Mesendoderm (in vitro differentiated cells): ENCODE measurements at places on chromosomes 11 and 22.
A peak's percentile ranks its signal among the peaks of the same experiment; 100 is the strongest.

DNA sequence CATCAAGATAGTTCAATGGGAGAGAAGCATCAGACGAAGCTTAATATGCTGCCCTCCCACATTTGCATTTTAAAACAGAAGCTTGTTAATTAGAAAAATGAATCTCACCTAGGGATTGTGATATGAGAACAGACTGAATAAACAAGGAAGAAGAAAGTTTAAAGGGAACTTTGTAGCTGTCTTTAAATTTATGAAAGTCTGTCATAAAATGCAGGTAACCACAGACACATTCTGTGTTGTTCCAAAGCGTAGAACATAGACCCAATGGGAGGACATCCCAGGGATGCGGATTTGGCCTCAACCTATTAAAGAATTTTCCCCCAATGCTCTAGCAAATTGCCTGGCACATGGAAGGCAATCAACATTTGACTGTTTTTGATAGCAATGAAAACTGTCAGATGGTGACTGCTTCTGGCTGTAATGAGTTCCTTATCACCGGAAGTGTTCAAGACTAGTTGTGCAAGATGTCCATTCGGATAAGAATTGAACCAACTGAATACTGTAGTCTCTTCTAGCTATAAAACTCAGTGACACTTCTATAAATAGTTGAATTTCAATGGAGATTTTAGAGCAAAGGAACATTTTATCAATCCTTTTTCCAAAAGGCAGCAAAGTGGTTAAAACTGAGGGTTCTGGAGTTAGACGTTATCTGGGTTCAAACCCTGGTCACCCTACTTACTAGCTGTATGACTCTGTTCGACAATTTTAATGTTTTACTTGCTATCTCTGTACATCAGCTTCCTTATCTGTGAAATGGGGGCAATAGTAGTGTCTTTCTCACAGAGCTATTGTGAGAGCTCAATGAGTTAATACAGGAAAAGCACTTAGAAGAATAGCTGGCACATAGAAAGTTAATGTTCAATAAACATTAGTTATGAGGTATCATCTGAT lies 64.9 kb downstream of the LIF start:
- H3K27ac ChIP-seq = no peak overlapping the region
- DNase-seq = no peak
- no peak overlapping the region for H3K4me3 ChIP-seq
- H3K4me1 ChIP-seq = no peaks in the 10 kb centered on the region
- no peaks in the 10 kb centered on the region for H3K27me3 ChIP-seq

GRCh38 chr11:8810540-8811301 lies 100.3 kb upstream of the AKIP1 start:
- H3K36me3 ChIP-seq = no peaks in the 10 kb centered on the region
- peaks cover 41% of the 10 kb centered on the region for H3K4me1 ChIP-seq
- peak overlapping the region; percentile 65 for H3K27ac ChIP-seq
- no peaks in the 10 kb centered on the region for H3K27me3 ChIP-seq

DNA sequence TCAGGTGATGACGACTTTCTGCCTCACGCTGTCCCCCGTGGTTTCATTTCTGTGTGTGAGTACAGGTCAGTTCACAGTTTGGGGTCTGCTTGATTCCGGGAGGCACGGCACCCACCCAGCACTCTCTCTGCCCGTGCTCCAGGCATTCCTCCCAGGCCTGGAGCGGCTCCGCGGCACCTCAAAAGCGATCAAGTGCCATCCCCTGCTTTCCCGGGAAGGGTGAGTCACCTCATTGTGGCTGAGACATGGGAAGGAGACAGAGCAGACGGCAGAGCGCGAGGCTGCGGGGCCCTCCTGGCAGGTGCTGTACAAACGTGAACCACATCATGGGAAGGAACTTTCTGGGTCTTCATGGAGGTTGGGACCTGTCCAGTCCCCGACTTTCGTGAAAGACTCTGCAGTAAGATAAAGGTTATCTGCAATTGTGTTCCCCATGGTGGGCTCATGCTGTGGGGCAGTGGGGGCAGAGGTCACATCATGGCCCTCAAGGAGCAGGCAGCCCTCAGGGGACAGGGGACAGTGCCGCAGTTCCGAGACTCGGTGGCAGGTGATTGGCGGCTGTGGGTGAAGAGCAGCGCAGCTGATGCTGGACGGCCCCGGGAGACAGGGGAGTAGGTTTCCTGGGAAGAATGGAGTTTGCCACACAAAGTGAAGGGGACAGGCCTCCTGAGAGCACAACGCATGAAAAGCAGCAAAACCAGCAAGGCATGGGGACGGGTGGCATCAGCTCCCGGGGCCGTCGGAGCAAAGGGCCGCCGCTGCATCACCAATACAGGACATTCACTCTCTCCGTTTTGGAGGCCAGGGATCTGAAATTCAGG lies 65.3 kb downstream of the CELSR1 start:
- no peaks in the 10 kb centered on the region for H3K36me3 ChIP-seq
- no peak overlapping the region for H3K27ac ChIP-seq
- no peak for DNase-seq
- no peaks in the 10 kb centered on the region for H3K4me1 ChIP-seq

GRCh38 chr11:46523290-46523689 lies 70.5 kb downstream of the AMBRA1 start:
- H3K36me3 ChIP-seq = no peaks in the 10 kb centered on the region
- peaks cover 2% of the 10 kb centered on the region for H3K4me1 ChIP-seq
- DNase-seq = no peak
- no peaks in the 10 kb centered on the region for H3K27me3 ChIP-seq
- no peak overlapping the region for H3K27ac ChIP-seq
- no peak overlapping the region for H3K4me3 ChIP-seq

DNA sequence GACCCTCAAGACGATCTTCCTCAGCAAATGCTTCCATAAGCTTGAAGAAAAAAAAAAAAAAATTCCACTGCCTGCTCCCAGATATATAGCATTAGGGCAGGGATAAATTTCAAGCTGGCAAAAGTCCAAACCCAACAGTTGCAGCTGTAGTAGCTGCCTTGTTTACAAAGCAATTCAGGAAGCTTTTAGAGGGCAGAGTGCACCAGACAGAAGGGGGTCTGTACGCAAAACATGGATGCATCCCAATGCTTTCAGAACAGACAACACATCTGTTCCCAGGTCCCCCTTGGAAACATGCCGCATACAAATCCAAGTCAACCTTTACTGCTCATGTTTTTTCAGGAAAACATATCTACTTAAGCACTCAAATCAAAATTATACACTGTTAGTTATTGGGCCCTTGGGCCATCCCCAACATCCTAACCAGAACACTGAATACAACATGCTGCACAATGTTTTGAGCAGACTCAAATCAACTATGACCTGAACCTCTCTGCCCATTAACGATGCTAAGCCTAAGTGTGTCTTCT lies 94.5 kb downstream of the CADM1 start:
- H3K4me1 ChIP-seq = no peaks in the 10 kb centered on the region
- no peak overlapping the region for H3K4me3 ChIP-seq
- no peak overlapping the region for H3K27ac ChIP-seq
- DNase-seq = no peak
- H3K27me3 ChIP-seq = no peaks in the 10 kb centered on the region

DNA sequence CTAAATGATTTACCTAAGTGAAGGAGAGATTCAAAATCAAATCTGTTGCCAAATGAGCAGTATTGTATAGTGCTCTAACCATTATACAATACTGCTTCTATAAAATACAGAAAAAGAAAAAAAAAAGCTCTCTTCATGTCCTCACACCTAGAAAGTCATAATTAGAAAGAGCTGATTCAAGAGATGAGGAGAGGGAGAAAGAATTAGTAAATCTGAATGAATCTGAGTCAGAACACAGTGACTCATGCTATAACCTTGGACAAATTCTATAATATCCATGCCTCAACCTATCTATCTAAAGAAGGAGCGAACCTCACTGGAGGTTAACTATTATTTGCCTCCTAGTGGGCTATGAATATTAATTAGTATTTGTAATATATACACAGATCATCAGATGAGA lies 29.4 kb downstream of the AMBRA1 start:
- no peaks in the 10 kb centered on the region for H3K27me3 ChIP-seq
- DNase-seq = no peak
- H3K27ac ChIP-seq = no peak overlapping the region
- no peak overlapping the region for H3K4me3 ChIP-seq
- H3K4me1 ChIP-seq = no peaks in the 10 kb centered on the region
- no peaks in the 10 kb centered on the region for H3K36me3 ChIP-seq

DNA sequence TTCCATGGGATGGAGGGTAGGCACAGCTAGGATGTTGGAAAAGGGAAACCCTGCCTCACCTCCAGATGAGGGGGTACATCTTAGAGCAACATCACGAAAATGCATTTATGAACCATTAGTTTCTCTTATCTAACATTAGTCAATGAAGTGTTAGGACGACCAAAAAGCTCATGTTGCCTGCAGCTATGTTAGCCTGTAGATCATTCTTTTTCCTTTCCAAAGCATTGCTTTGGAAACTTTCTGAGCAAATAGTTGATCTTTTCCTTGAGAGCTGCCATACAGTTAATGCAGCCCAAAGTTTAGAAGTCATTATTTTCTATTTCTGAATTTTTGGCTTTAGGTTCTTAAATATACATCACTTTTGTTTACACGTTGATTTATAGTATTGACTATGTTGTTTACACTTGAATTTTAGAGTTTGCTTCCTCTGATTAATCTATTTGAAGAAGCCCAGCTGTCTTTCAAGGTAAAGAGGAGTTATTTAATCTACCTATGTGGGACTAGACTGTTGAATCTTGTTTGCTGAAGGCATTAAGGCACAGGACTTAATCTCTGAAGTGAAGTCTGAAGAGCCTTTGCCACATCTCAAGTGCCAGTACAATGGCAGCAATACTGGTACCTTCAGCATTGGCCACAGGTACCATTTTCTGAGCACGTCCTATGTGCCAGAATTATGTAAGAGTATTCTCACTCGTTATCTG lies 11.0 kb downstream of the POU2AF3 start:
- H3K4me3 ChIP-seq = no peak overlapping the region
- H3K4me1 ChIP-seq = no peaks in the 10 kb centered on the region
- DNase-seq = no peak
- H3K36me3 ChIP-seq = no peaks in the 10 kb centered on the region
- no peaks in the 10 kb centered on the region for H3K27me3 ChIP-seq
- H3K27ac ChIP-seq = no peak overlapping the region

DNA sequence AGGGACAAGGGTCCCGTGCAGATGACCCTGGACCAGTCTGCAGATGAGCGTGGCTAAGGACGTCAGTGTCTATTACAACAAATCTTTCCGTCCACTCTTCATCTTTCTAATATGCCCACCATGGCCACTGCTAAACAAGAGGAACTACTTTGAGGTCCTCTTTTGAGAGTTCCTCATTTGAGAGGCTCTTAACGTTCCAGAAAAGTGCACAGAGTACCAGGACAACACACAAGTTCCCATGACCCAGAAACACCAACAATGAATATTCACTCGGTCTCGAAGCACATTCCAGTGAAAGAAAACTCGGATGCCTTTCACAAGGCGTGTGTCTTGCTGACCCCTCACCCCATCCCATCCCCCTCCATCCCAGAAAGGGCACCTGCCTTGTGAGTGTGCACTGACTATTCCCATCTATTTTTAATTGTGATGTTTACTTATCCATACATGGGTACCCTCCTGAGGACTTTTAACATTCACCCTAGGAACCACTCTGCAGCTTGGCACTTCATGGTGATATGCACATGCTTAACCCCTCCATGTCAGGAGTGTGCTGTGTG lies 157.0 kb downstream of the SHANK2 start:
- H3K4me3 ChIP-seq = no peak overlapping the region
- H3K36me3 ChIP-seq = peaks cover 2% of the 10 kb centered on the region
- no peaks in the 10 kb centered on the region for H3K4me1 ChIP-seq
- no peaks in the 10 kb centered on the region for H3K27me3 ChIP-seq

GRCh38 chr22:36443198-36443770 lies 38.2 kb downstream of the TXN2 start:
- no peaks in the 10 kb centered on the region for H3K27me3 ChIP-seq
- peak overlapping the region; percentile 4 for H3K27ac ChIP-seq
- H3K4me1 ChIP-seq = peaks cover 4% of the 10 kb centered on the region
- peak; percentile 85 for DNase-seq

DNA sequence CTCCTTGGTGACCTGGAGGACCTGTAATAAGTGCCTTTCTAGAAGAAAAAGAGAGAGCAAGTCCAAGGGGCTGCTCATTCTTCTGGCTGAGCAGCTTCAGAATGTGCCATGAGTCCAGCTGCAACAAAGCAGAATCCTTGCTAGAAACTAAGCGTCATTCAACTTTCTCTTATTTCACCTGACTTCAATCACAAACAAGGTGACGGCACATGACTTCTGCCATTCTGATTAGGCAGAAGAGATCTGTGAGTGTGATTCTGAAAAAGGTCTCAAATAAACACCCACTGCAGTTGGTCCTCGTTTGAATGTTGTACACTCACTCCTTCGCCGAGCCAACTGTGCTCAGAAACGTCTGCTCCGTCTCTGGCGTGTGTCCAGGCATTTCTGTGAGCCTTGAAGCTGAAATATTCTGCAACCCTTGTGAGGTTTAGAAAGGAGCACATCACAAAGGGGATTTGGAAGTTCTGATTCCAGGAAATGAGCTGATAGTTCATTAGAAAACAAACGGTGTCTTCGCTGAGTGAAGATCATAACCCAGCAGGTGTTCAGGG lies 623.8 kb upstream of the KIRREL3 start:
- H3K4me3 ChIP-seq = no peak overlapping the region
- DNase-seq = no peak
- no peaks in the 10 kb centered on the region for H3K4me1 ChIP-seq
- H3K27ac ChIP-seq = no peak overlapping the region
- H3K36me3 ChIP-seq = no peaks in the 10 kb centered on the region

- no peak for DNase-seq
- H3K27me3 ChIP-seq = no peaks in the 10 kb centered on the region
- no peaks in the 10 kb centered on the region for H3K36me3 ChIP-seq
- no peak overlapping the region for H3K4me3 ChIP-seq
These were observed 349.5 kb downstream of the TBC1D22A start for GRCh38 chr22:47111626-47112581.
